ENCODE measurements at places on chromosomes 16 and 17.

- DNase-seq = no peak
These were observed 64.1 kb downstream of the ADCY9 start for GRCh38 chr16:4052096-4052495.

GRCh38 chr17:5424909-5425308 lies 4.9 kb downstream of the RPAIN start:
- no peak for DNase-seq

- DNase-seq = no peak
These were observed at the start of gene DNASE1 for GRCh38 chr16:3654249-3654991. TSS of gene DNASE1 (plus strand) at chr16:3654691. CDS start at chr16:3655374, 683 bp downstream.

GRCh38 chr16:27273670-27274423 lies 5.3 kb upstream of the NSMCE1 start:
- no peak for DNase-seq

DNA sequence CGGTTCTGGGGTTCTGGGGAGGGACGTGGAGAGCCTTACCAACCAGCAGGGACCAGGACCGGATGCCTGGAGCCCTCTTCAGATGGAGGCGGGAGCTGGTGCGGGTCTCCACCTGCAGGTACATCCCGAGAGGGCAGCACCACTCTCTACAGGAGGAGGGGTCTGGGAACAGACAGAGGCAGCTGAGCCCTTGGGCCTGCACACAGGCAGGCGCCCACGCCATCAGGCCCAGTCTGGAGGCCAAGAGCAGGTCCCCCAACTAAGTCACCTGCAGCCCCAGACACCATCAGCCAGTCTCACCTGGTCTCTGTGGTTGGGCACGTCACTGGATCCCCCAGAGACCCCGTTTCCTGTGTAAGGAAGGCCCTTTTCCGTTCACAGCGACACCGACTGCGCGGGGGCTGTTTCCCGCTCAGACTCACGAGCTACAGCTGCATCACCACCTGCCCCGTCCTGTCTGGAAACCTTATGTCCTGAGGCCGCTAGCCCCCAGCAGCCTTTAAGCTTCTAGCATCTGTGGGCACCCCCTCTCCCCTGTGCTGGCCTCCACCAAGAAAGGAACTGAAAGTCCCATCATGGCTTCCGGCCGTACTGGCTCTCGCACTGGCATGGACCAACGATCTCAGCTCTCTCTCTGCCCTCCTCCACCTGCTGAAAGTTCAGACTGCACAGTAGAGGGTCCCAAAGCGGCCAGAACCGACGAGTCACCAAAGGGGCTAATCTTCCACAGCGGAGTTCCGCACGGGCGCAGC lies 1.2 kb downstream of the CYBC1 start:
- DNase-seq = peak; percentile 73

DNA sequence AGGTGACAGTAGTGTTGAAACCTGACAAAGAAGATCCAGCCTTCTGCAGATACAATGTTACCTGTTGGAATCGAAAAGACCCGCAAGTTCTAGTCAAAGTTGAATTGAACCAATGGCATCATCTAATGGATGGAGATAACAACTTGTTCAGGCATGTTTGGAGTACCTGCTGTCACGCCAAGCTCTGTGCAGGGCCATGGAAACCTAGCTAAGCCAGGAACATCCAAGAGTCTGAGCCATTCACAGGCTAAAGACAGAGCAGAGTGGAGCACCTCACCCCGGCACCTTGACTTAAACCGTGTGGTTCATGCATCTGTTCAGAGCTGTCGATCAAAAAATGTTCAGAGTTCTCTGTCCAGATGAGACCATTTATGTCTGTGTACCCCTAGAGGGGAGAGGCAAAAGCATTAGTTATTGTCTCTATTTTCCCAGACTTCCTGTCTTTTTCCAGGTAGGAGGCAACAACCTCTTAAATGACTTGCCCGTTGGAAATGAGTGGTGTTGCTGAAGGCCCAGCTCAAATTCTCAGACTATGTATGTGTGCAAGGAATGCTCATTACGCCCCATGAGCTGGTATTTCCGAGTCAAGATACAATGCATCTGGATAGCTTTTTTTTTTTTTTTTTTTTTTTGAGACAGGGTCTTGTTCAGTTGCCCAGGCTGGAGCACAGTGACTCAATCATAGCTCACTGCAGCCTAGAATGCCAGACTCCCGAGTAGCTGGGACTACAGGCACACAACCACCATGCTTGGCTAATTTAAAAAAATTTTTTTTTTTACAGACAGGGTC lies 44.9 kb upstream of the XYLT1 start:
- no peak for DNase-seq

DNA sequence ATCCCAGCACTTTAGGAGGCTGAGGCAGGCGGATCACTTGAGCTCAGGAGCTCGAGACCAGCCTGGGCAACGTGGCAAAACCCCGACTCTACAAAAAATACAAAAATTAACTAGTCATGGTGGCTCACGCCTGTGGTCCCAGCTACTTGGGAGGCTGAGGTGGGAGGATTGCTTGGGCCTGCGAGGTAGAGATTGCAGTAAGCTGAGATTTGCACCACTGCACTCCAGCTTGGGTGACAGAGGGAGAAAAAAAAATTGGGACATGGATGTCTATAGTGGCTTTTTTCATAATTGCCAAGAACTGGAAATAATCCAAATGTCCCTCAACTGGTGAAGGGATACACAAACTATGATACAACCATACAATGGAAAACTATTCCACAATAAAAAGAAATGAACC lies 28.6 kb downstream of the OSBPL7 start:
- DNase-seq = no peak

DNA sequence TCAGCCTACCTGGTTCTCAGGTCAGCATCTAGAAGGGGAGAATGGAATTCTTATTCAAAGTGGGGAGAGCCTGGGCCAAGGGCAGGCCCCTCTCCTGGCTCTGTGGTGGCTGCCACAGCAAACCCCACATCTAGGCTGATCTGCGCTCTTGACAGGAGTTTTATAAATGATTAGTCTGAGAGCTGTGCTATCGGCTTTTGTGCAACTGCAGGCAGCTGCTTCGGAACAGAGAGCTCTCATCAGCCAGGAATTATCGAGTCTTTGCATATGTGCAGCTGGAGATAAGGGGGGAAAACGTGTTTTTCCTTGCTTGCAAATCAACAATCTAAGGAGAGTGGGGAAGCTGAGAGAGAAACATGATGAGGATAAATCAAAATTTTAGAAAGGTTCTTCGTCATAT lies 91.7 kb downstream of the HS3ST3A1 start:
- DNase-seq = no peak

DNA sequence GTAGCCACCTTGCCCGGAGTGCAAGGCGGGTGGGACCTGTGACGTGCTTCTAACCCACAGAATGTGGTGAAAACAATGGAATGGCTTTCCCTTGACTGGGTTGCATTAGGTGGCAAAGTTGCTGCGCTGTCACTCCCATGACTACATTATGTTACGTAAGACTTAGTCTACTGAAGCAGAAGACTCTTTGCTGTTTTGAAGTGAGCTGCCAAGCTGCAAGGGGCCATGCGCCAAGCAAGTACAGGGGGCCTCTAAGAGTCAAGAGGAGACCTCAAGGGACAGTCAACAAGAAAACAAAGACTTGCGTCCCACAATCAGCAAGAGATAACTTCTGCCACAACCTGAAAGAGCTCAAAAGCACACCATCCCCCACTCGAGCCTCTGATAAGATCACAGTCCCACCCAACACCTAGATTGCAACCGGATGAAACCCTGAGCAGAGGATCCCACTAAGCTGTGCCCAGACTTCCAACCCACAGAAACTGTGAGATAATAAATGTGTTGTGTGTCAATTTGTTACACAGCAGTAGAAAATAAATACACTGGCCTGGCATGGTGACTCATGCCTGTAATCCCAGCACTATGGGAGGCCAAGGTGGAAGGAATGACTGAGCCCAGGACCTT lies 16.5 kb downstream of the ANKRD11 start:
- DNase-seq = no peak

GRCh38 chr16:75919664-75920063 lies 193.4 kb upstream of the CPHXL start:
- DNase-seq = no peak

GRCh38 chr17:81513753-81514488 lies 1.3 kb upstream of the ACTG1 start:
- DNase-seq = peak; percentile 67

DNA sequence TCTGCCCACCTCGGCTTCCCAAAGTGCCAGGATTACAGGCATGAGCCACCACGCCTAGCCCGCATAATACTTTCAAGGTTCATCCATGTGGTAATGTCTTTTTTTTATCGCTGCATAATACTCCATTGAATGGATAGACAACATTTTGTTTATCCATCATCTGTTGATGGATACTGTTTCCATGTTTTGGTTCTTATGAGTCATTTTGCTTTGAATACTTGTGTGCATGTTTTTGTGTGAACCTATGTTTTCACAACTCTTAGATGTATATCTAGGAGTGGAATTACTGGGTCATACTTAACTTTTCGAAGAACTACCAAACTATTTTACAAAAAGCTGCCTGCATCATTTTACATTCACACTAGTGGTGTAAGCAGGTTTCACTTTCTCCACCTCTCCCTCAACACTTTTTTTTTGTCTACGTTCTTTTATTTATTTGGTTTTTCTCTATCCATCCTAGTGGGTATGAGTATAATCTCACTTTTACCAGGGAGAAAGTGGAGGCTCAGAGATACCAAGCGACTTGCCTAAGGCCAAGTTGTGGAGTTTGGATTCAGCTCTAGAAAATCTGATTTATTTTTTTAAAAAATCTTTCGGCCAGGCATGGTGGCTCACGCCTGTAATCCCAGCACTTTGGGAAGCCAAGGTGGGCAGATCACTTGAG lies 151.2 kb downstream of the CMIP start:
- DNase-seq = no peak

GRCh38 chr17:49557312-49558024 lies 18.2 kb upstream of the NXPH3 start:
- peak; percentile 51 for DNase-seq

DNA sequence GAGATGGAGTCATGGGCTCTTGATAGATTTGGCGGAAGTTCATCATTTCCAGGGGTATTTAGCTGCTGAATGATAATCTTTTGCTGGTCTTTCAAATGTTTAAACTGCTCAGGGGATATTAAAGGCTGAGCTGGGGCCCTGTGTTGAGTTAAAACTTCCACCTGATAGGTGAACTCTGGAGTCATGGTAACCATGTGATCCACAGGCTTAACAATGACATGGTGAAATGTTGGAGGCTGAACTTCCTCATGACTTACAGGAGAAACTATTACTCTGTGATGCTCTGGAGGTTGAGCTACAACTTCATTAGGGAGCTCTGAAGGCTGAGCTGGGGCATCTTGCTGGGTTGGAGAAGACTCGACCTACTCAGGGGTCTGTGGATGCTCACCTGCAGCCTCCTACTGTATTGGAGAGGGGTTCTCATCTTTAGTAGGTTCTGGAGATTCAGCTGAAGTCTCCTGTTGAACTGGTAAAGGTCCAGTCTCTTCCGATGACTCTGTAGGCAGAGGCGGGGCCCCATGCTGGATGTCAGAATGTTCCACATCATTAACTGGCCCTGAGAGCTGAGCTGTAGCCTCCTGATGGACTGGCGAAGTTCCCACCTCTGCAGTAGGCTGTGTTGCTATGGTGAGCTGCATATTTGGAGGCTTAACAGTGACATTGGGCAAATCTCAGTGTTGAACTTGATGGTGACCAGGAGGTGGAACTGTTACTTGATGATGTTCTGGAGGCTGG lies 24.2 kb downstream of the RDM1 start:
- DNase-seq = no peak

GRCh38 chr17:45316434-45317110 lies at the start of gene MAP3K14:
TSS of gene MAP3K14 (minus strand) at chr17:45317020. CDS start at chr17:45290745, 26,275 bp downstream.
- DNase-seq = peak; percentile 42

GRCh38 chr16:2813771-2814221 lies 3.2 kb upstream of the PRSS21 start:
- DNase-seq = no peak

GRCh38 chr17:81735264-81736102 lies 23.4 kb downstream of the SLC25A10 start:
- peak; percentile 42 for DNase-seq

GRCh38 chr16:51845586-51846305 lies 694.7 kb upstream of the SALL1 start:
- no peak for DNase-seq

- no peak for DNase-seq
These were observed 2.1 kb downstream of the VAT1 start for GRCh38 chr17:43020030-43020621.

DNA sequence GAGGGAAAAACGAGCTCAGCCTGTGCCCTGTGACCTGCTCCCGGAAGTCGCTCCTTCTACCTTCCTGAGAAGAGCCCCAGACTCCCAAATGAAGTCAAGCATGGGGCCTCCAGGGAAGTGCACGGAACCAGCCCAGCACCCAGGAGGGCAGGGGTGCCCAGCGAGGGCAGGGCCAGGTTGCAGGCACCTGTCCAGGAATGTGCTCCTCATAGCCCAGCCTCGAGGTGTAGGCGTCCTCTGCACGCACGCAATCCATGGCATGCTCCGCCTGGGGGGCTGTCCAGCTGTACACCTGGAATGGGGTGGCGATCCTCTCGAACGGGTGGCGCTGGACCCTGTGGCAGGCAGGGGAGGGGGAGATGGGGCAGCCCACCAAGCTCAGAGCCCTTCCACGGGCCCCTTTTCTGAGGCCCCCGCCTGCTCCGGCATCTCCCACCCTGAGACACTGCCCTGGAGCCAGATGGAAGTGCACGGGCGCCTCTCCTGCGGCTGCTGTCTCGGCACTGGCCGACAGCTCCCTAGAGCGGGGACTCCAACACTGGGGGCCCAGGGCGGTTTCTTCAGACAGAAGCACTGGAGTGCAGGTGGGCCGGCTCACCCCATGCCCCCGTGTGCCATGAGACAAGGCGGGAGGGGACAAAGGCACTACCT lies 10.9 kb downstream of the CLUH start:
- no peak for DNase-seq

- peak; percentile 14 for DNase-seq
These were observed 25.0 kb upstream of the SYT17 start for GRCh38 chr16:19142939-19143598.

DNA sequence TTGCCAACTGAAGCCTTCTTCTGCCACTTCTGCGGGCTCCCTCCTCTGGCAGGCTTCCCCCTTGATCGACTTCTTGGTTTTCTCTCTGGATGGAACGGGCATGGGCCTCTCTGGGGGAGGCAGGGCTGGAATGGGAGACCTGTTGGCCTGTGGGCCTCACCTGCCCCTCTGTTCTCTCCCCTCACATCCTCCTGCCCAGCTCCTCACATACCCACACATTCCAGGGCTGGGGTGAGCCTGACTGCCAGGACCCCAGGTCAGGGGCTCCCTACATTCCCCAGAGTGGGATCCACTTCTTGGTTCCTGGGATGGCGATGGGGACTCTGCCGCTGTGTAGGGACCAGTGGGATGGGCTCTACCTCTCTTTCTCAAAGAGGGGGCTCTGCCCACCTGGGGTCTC lies 6.5 kb upstream of the LASP1NB start:
- no peak for DNase-seq

Measured in DMS153 (cell line).